Activated naive CD4-positive, alpha-beta T cell treated with Interleukin-2 at 50 U/mL for 16 hours (primary cell): ENCODE measurements at places on chromosomes 16 and 17.

DNA sequence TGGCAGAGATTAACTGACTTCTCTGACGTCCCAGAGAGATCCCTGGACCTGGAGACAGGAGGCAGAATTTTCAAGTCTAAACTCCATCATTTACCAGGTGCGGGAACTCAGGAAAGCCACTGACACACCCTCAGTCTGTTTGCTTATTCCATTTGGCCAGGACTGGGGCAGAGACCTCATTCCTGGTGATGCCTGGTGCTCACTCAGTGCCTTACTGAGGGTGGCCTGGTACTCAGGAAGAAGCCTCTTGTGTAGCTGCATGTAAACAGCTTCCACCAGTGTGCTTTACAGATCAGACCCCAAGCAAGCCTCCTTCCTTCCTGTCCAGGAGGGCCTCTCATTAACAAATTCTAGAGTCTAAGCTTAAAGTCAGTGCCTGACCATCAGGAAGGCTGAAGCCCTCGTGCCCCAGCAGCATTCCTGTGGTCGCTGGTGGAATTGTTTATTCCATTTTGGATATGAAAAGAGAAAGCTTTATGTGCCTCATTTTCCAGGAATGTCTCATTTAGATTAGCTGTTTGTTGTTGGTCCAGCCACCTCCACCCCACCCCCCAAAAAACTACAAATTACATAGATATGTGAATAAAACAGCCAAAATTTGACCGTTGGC, 236.1 kb upstream of the CDH5 start:
- no peak for DNase-seq

DNA sequence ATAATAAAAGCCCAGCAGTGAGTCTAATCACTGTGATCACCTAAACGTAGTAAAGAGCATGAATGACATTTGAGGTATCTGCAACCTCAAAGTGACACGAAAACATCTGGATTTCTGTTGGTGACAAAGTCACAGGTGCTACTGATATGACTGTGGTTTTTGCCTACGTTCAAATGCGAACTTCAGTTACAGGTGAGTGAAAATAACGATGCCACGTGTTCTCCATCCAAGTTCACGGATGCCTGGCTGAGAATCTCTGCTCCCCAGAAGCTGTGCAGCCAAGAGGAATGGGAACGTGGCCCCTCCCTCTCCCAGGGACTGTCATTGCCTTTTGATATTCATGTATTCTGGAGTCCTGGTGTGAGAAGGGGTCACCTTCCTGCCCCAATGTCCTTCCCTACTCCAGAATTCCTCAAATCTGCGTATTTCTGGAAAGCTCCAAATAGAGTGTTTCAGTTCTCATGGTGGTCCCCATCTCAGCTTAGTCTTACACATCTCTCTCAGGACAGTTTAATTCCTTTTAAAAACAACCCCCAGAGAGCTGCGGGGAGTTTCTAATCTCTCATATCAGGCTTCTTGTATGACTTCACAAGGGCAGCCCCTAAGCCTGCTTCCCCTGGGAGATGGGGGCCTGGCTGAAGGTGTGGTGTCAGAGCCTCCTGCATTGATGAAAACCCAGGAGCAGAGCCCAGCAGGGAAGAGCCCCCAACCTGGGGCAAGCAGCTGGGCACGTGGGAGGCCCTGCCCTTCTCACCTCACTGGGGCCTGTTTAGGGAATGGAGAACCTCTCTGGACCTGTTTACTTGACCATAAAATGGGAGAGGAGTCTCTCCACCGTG, 25.8 kb downstream of the PIK3R5 start:
- peak; percentile 45 for DNase-seq

- DNase-seq, result no peak
Observed at GRCh38 chr17:46925185-46925868, 2.4 kb downstream of the GOSR2 start.

DNA sequence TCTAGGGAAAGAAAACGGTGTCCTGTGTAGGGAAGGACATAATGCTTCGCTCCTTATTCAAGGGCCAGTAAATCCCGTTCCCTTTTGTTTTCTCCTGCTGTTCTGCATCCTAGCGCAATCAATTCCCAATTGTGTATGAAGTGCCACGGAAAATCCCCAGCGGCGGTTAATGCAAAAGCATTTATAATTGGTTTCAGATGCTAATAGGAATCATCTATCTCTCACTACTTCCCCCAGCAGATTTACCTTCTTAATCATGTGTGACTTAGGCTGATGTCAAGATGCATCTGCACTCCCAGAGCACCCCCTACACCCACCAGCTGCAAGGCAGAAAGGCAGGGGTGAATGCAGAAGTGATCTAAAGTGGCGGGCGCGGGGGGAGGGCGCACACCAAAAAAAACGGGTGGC, 32.7 kb upstream of the SSTR2 start:
- DNase-seq, result no peak

DNA sequence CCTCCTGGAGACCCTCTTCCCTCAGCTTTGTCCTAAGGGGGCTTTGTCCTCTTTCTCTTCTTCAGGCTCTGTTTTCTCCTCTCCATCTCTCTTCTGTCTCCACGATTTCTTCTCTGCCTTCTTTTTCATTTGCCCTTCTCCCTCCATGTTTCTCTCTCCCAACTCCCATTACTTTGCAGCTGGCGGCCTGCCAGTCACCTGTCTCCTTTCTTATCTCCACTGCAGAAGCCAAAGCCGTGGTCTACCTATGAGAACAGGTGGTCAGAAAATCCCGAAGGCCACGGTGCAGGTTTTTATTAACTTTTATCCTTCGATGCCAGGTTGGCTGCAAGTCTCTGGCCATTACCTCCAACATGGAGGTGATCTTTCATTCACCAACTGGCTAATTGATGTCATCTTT, 45.1 kb downstream of the FZD2 start:
- DNase-seq, result no peak

GRCh38 chr16:72788269-72788809, 259.6 kb downstream of the ZFHX3 start:
- no peak for DNase-seq

GRCh38 chr17:66689221-66689620, 145.7 kb upstream of the CACNG5 start:
- DNase-seq, result no peak

- no peak for DNase-seq
Observed at GRCh38 chr16:53022374-53022773, 30.3 kb downstream of the CHD9NB start.

DNA sequence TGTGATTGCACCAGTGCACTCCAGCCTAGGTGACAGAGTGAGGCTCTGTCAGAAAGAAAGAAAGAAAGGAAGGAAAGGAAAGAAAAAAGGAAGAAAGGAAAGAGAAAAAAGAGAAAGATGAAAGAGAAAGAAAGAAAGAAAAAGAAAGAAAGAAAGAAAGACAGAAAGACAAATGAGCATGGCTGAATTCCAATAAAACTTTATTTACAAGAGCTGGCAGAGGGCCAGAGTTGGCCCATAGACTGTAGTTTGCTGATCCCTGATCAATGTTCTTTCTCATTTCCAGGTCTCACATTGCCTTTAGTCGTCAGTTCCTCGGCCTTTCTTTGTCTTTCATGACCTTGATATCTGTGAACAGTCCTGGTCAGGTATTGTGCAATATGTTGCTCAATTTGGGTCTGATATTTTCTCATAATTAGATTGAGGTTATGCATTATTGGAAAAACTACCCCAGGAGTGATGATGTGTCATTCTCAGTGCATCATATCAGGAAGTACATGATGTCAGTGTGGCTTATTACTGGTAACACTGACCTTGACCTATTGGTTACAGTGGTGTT, 68.5 kb upstream of the MED9 start:
- no peak for DNase-seq
